ENCODE measurements at places on chromosomes 16 and 17. TPM values are rescaled to one million over a fixed set of nuclear protein-coding genes. Genes with fewer than 3 reads are reported as not detected.

- no peak for DNase-seq
- no peak overlapping the region for H3K4me3 ChIP-seq
- H3K27ac ChIP-seq: no peak overlapping the region
- H3K36me3 ChIP-seq: no peaks in the 10 kb centered on the region
Measured at GRCh38 chr16:57620335-57621231, 7.8 kb upstream of the ADGRG1 start.

GRCh38 chr17:31559584-31560501, 168.4 kb downstream of the RAB11FIP4 start:
- H3K4me3 ChIP-seq: peak overlapping the region; percentile 43
- peaks cover 3% of the 10 kb centered on the region for H3K36me3 ChIP-seq
- peaks cover 24% of the 10 kb centered on the region for H3K4me1 ChIP-seq
- no peaks in the 10 kb centered on the region for H3K27me3 ChIP-seq

The RPRML gene
- not detected for total RNA-seq

The SOX15 gene
- total RNA-seq: 0.46 TPM

The KRT31 gene
- not detected for total RNA-seq

The SHPK gene
- total RNA-seq: 17.8 TPM

DNA sequence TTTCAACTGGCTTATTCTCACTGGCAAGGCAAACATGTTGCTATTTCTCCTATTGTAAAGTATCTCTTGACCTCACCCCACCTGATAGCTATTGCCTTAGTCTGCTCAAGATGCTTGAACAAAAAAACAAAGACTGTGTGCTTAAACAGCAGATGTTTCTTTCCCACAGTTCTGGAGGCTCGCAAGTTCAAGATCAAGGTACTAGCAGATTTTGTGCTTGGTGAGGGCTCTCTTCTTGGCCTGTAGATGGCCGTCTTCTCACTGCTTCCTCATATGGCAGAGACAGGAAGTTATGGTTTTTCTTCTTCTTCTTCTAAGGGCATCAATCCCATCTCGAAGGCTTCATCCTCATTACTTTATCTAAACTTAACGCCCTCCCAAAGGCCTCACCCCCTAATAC, 109.7 kb upstream of the CLEC3A start:
- no peak overlapping the region for H3K27ac ChIP-seq
- no peaks in the 10 kb centered on the region for H3K4me1 ChIP-seq
- no peak overlapping the region for H3K4me3 ChIP-seq
- H3K36me3 ChIP-seq: no peaks in the 10 kb centered on the region
- DNase-seq: no peak

DNA sequence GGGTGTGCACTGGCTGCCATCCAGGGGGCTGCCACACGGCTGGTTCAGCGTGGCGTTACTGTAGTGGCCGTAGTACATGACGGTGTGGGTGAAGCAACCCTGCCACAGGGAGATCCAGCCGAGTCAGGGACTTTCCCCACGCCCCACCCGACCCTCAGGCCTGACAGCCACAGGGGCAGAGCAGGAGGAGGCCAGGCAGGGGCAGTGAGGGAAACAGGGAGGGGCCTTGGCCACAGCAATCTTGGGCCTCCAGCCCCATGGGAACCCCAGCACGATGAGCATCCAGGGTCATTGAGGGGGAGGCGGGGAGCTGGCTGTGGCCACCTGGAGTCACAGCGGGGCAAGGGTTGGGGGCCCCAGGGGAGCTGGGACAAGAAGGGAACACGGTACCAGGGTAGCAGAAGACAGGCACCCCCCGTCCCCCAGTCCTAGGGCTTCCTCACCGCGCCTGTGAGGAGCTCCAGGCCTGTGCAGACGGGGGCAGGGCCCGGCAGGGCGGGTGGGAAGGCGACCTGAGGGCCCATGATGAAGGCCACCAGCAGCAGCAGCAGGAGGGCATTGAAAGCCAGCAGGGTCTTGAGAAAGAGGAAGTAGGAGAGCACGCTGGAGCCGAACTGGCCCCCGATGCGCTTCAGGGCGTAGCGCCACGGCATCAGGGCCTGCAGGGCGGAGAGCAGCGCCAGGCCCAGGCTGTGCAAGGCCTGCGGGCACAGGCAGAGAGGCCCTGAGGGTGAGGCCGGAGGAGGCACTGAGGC, 4.3 kb downstream of the TMC6 start:
- H3K27ac ChIP-seq: no peak overlapping the region
- H3K27me3 ChIP-seq: no peaks in the 10 kb centered on the region
- H3K4me1 ChIP-seq: peaks cover 14% of the 10 kb centered on the region
- H3K4me3 ChIP-seq: no peak overlapping the region
- peaks cover 14% of the 10 kb centered on the region for H3K36me3 ChIP-seq

- peak; percentile 98 for DNase-seq
Measured at GRCh38 chr17:2172077-2172851, 117.4 kb downstream of the HIC1 start.

DNA sequence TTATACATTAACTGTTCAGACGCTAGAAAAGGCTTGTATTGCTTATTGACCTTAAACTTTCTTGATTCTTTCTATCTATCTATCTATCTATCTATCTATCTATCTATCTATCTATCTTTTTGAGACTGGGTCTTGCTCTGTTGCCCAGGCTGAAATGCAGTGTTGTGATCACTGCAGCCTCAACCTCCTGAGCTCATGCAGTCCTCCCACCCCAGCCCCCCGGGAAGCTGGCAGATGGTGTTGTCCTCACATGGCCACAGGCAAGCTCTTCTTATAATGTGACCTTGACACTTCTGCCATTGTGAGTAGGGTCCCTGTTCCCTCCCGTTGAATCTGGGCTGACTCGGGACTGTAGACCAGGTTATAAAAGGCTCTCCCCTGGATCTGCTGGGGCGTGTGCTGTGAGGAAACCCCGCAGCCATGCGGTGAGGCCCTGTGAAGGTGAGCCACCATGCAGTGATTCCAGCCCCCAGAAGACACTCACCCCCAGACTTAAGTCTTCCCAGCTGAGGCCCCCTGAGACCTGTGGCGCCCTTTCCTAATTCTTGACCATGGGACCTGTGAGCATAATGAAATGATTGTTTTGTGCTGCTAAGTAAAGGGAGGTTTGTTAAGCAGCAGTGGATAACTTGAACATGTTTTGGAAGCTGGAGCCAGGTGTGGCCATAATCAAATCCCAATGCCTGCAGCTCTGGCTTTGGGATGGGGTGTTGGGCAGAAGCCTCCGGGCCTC, 54.3 kb downstream of the RPTOR start:
- no peaks in the 10 kb centered on the region for H3K27me3 ChIP-seq
- H3K4me1 ChIP-seq: peaks cover 6% of the 10 kb centered on the region
- H3K4me3 ChIP-seq: no peak overlapping the region
- no peaks in the 10 kb centered on the region for H3K36me3 ChIP-seq
- DNase-seq: no peak
- no peak overlapping the region for H3K27ac ChIP-seq

- H3K27me3 ChIP-seq: no peaks in the 10 kb centered on the region
- peaks cover 61% of the 10 kb centered on the region for H3K4me1 ChIP-seq
- no peak for DNase-seq
- peak overlapping the region; percentile 95 for H3K27ac ChIP-seq
- no peaks in the 10 kb centered on the region for H3K36me3 ChIP-seq
Measured at GRCh38 chr17:77117415-77117814, 23.4 kb upstream of the SEC14L1 start.

GRCh38 chr16:57801809-57802340, 416 bp downstream of the KIFC3 start:
- peak overlapping the region; percentile 84 for H3K27ac ChIP-seq
- H3K4me3 ChIP-seq: peak overlapping the region; percentile 52
- peak; percentile 41 for DNase-seq

The SLC38A8 gene
- total RNA-seq: not detected

DNA sequence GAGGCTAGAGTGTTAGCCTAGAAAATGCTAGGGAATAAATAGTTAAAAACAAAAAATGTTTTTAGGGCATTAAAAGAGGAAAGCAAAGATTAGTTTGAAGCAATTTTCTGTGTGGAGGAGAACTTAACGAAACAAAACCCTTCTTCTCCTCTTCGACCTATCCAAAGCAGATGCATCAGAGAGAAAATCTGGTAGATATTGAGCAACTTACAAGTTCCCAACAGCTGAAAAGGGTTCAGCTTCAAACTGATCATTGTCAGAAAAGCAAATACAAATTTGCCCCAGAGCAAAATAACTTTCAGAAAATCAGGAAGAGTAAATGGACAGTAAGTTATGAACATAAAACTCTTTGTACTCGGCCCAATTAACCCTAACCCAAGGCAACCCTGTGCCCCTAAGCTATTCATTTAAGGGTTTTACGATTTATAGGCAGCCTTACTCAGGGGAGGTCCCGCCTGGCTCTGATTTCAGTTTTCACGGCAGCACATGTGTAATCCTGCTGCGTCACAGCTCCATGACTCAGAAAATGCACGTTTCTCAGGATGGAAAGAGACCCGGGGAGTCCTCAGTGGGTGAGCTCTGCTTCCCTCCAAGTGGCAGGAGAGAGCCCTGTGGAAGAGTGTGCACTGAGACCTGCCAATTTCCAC, 405.7 kb upstream of the SALL1 start:
- no peaks in the 10 kb centered on the region for H3K36me3 ChIP-seq
- no peaks in the 10 kb centered on the region for H3K4me1 ChIP-seq
- no peak overlapping the region for H3K27ac ChIP-seq

GRCh38 chr17:32976131-32976530, 15.5 kb upstream of the SPACA3 start:
- H3K27ac ChIP-seq: no peak overlapping the region
- no peaks in the 10 kb centered on the region for H3K4me1 ChIP-seq
- no peaks in the 10 kb centered on the region for H3K36me3 ChIP-seq
- H3K4me3 ChIP-seq: no peak overlapping the region

The ARRB2 gene
- 21.3 TPM for total RNA-seq

The DPEP2NB gene
- total RNA-seq: not detected

The GDPD3 gene
- total RNA-seq: 18.6 TPM

The C16orf74 gene
- 38.7 TPM for total RNA-seq

GRCh38 chr17:67055811-67056745, 11.7 kb downstream of the CACNG1 start:
- H3K27me3 ChIP-seq: no peaks in the 10 kb centered on the region
- DNase-seq: no peak
- H3K27ac ChIP-seq: no peak overlapping the region
- H3K4me1 ChIP-seq: no peaks in the 10 kb centered on the region

GRCh38 chr17:70905796-70906195, 736.5 kb downstream of the KCNJ2 start:
- no peaks in the 10 kb centered on the region for H3K36me3 ChIP-seq
- H3K27me3 ChIP-seq: no peaks in the 10 kb centered on the region
- no peak overlapping the region for H3K4me3 ChIP-seq
- DNase-seq: no peak
- no peak overlapping the region for H3K27ac ChIP-seq

- H3K27ac ChIP-seq: no peak overlapping the region
- DNase-seq: no peak
- H3K27me3 ChIP-seq: peaks cover 23% of the 10 kb centered on the region
Measured at GRCh38 chr17:44315760-44316731, 7.6 kb downstream of the RUNDC3A start.

DNA sequence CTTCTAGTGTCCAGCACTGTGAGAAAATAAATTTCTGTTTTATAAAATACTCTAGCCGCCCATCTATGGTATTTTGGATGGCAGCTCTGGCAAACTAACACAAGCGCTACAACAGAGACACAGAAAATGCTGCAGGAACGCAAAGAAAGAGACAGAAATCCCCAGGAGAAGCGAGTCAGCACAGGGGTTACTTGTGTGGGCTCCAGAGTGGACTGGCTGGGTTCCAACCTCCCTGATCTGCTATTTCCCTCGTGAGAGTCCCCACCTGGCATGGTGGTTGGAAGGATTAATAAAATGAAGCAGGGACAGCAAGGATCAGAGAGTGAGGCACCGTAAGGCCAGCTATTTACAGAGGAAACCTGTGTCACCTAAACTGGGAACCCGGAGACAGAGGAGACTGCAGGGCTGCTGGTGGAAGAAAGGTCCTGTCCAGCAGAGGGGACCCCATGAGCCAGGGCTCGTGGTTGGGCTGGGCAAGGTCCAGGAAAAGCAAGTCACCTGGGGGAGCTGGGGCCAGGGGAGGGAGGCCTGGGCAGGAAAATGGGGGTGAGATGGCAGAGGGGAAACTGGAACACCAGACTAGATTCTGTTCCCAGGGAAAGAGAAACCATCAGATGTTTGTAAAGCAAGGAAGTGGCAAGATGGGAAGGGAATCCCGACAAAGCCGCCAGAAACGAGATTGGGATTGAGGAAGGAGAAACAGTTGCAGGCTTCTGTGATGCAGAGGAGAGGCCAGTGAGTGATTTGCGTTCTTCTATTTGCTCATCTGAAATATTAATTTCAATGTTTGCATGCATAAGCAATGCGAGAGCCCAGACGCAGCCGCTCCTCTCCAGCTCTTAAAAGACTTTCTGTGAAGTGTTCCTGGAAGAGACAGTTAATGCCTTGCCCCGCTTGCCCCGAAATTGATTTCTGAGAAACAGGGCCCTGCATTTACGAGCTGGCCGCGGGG, 63.0 kb upstream of the TEKT3 start:
- DNase-seq: peak; percentile 11
- peaks cover 8% of the 10 kb centered on the region for H3K4me1 ChIP-seq
- H3K27ac ChIP-seq: no peak overlapping the region
- H3K27me3 ChIP-seq: no peaks in the 10 kb centered on the region
- no peak overlapping the region for H3K4me3 ChIP-seq
- H3K36me3 ChIP-seq: no peaks in the 10 kb centered on the region

The LGALS9B gene
- total RNA-seq: not detected

The STH gene
- total RNA-seq: not detected

GRCh38 chr16:78842950-78843349, 743.5 kb downstream of the WWOX start:
- no peak overlapping the region for H3K27ac ChIP-seq
- no peaks in the 10 kb centered on the region for H3K4me1 ChIP-seq
- no peak for DNase-seq
- no peak overlapping the region for H3K4me3 ChIP-seq
- no peaks in the 10 kb centered on the region for H3K36me3 ChIP-seq

The C17orf50 gene
- not detected for total RNA-seq

The SPECC1 gene
- total RNA-seq: 15.0 TPM

The TP53 gene
- total RNA-seq: 128 TPM

DNA sequence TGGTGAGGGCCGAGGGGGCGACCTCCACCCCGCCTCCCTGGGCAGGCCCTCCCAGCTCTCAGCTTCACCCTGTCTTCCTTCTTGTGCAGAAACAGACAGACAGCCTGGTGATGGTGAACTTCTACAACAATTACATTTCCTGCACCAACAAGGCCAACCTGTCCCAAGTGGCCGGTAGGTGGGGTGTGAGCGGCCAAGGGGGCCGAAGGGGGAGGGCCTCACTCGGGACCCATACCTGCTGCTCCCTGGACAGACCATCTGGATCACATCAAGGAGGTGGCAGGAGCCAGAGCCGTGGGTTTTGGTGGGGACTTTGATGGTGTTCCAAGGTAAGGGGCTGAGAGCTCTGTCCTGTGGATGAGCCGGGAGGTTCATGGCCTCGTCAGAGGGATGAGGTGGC, 20.1 kb downstream of the CHMP1A start:
- no peaks in the 10 kb centered on the region for H3K27me3 ChIP-seq
- H3K4me1 ChIP-seq: no peaks in the 10 kb centered on the region
- H3K36me3 ChIP-seq: no peaks in the 10 kb centered on the region
- no peak overlapping the region for H3K27ac ChIP-seq
- no peak for DNase-seq
- no peak overlapping the region for H3K4me3 ChIP-seq
